Right ventricle myocardium superior (tissue), 1 donor: ENCODE measurements at places on chromosomes 5 and 9.

DNA sequence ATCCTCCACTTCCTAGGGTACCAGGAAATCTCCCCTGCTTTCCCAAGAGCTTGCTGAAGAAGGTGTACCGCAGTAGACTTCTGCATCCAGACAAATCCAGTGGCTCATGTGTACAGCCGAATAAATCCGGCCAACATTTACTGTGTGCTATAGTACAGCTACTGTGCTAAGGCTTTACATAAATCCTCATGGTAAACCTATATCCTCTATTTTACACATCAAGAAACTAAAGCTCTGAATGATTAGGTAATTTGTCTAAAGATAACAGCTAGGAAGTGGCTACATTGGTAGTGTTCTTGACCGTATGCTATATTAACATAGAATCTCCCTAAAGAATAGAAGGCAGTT is 511 bp upstream of the WDR41 start:
- no peak for DNase-seq

DNA sequence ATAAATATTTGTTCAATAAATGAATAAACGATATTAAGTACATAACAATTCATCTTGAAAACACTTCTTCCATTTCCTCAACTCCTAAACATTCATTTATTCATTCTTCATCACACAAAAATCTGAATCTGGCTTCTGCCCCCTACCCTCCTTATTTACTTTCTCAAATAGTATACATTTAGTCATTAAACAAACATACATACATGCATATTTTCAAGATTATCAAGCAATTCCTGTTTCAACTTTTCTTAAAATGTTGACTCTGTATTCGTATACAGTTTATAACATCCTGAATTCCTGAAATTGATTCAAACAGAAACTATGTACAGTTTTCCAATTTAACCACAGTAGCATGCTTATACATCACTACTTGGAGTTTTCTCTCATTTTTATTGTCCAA is 129.0 kb downstream of the MUSK start:
- no peak for DNase-seq

DNA sequence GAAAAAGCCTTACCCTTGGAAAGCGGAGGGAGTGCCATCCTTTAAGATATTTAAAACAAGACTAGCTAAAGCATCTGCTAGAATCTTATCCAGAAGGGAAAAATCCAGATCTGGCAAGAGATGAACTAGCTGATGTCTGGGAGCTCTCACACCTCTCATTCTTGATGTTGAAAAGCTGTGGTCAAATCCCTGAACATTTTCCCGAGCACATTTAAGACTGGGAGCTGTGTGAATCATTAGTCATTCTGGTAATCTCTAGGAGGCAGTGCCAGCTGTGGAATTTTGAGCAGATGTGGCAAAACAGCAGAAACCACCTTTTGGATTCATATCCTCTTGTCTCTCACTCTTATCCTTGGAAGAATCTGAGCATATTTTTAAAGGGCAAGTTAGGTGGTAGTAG is 218.0 kb downstream of the MAN2A1 start:
- no peak for DNase-seq

DNA sequence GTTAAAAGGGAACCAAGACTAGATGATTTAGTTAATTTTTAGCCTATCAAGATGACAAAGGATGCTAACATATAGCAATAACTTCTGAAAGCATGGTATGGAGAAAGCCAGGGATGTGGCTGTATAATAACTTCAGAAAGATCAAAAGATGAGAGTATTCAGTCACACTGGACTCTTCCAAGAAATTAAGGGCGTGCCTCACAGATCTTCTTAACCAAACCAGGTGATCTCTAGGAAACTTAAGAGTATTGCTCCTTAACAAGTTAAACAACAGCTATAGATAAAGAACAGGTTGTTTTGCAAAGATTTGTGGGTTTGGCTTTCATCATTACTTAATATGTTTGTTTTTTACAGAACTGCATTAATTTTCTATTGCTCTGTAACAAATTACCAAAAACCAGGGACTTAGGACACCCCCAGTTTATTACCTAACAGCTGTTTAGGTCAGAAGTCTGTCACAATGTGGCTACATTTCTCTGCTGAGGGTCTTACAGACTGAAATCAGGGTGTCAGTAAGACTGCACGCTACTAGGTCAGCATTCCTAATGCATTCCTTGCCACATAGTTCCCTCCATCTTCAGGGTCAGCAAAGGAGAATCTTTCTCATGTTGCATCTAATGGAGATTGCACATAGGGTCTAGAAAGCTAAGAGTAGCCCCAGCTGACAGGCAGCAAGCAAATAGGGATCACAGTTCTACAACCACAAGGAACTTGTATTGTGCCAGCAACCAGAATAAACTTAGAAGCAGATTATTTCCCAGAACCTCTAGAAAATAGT is 113.8 kb downstream of the WDR70 start:
- DNase-seq, result no peak

DNA sequence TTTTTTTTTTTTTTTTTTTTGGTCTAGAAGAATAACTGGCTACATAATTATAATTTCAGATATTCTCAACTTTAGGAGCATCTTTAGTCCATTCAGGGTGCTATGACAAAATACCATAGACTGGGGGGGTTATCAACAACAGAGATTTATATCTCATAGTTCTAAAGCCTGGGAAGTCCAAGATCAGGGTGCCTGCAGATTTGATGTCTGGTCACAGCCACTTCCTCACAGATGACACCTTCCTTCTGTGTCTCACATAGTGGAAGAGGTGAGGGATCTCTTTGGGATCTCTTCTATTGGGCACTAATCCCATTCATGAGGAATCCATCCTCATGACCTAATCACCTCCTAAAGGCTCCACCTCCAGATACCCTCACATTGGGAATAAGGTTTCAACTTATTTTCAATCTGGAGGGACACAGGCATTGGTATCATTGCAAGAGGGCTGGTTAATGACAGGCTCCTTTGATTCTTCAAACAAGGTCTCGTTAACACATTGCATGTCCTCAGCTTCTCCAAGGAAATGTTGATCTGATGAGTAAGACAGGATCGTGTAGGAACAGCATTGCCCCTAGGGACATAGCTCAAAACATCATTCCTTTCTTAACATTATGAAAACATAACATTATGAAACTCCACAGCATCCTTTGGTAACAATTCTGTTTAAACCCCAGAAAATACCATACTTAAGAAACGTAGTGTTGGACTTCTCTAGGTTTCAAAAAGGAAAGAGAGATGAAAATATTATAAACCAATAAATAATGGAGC is 372.4 kb downstream of the SEMA5A start:
- DNase-seq, result no peak

DNA sequence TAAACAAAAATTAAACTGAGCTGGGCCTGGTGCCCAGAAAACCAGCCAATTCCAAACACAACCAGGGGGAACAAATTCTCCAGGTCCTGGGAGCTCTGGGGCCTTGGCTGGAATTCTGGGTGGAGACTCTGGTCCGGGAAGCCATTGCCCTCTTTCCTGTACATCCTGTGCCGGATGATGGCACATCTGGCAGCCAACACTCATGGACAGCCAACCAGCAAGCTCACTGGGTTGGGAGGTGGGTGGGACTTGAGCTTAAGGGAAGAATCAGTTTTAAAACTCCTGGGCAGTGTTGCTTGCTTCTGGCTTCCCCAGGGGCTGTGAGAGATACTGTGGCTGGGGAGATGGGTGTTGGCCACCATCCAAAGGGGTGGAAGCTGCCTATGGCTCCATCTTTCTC is 56.1 kb downstream of the PCDH1 start:
- peak; percentile 53 for DNase-seq

DNA sequence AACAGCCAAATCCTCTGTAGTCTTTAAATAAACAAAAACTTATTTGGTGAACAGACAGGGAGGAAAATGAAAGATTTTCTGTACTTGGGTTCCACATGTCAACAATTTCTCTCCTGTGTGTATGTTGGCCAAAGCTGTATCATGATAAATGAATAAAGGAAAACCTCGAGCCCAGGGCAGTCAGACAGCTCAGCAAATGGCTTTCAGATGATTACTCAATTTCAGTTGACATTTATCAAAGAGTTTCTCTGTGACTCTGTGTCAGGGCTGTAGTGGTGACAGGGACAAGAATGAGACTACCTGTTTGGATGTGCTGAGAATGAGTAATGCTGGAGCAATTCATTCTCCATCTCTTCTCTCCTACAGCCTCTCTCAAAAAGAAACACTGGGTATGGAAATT is 45.7 kb upstream of the PTGS1 start:
- DNase-seq, result no peak

- DNase-seq, result peak; percentile 76
These were observed at the start of gene NIM1K for GRCh38 chr5:43191740-43192557. TSS of gene NIM1K (plus strand) at chr5:43192225. CDS start at chr5:43245776, 53,551 bp downstream.

- DNase-seq, result no peak
These were observed 19.8 kb downstream of the EXOSC2 start for GRCh38 chr9:130713286-130713960.

GRCh38 chr5:143188083-143188482 is 215.4 kb downstream of the NR3C1 start:
- DNase-seq, result no peak

GRCh38 chr5:31362529-31362900 is 169.0 kb downstream of the CDH6 start:
- DNase-seq, result no peak

- no peak for DNase-seq
These were observed 42.3 kb upstream of the ZSWIM6 start for GRCh38 chr5:61289669-61290306.

- no peak for DNase-seq
These were observed 24.7 kb downstream of the ERP44 start for GRCh38 chr9:100074093-100074492.

DNA sequence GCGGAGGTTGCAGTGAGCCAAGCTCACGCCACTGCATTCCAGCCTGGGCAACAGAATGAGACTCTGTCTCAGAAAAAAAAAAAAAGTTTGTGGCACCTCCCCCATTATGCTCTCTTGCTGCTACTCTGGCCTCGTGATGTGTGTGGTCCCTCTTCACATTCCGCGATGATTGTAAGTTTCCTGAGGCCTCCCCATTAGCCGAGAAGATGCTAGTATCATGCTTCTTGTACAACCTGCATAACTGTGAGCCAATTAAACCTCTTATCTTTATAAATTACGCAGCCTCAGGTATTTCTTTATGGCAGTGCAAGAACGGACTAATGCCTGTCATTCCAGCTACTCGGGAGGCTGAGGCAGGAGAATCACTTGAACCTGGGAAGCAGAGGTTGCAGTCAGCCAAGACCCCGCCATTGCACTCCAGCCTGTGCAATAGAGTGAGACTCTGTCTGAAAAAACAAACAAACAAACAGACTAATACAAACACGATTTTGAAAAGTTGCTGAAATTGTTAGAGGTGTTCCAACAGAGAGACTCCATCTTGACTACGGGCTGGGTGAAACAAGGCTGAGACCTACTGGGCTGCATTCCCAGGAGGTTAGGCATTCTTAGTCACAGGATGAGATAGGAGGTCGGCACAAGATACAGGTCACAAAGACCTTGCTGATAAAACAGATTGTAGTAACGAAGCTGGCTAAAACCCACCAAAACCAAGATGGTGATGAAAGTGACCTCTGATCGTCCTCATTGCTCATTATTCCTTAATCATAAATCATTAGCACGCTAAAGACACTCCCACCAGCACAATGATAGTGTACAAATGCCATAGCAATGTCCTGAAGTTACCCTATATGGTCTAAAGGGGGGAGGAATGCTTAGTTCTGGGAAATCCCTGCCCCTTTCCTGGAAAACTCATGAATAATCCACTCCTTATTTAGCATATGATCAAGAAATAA is 8.3 kb upstream of the AFF4 start:
- no peak for DNase-seq

DNA sequence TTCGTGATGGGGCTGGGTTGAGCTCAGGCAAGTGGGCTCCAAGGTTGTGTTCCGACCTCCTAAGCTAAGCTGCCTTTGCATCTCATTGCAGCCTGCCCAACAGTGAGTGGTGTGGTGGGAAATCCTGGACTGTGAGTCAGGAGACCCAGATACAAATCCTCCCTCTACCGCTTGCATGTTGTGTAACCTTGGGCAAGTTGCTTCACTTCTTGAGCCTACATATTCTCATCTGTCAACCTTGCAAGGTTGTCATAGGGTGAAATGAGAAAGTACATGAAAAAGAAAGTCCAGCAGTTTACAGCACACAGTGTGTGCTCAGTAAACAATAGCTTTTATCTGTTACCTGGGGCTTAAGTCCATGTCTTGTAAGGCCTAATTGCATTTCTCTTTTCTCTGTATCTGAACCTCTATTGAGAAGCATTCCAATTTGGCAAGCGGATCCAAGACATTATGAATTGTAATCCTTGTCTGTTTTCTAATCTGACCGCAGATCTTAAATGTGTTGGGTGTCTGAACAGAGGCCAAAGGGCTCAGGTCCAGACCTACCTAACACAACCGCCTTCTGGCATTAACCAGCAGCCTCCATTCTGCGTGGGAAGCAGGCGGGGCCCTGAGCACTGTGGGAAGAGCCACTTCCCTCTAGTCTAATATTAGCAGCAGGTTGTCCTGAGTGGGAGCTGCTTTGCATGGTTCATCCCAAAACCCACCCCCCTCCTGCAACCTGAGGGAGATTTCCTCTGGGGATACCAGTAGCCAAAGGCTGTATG is 1.8 kb upstream of the GALNT12 start:
- DNase-seq, result no peak

GRCh38 chr5:40655138-40655537 is 24.6 kb upstream of the PTGER4 start:
- no peak for DNase-seq

DNA sequence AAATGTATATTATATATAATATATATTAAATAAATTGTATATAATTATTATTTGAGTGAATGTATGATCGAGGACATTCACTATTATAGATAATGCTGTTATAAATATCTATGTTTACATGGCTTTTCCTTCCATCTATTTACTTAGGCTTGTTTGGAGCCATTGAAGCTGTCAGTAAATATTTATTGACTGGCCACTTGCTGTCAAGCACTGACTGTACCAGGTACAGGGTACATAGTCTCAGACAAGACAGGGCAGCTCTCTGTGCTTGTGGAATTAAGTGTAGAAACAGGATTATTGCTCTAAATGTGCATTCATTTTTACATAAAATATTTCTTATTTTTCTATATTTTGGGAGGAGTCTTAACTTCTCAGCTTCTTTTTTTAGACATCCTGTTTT is 16.4 kb downstream of the FAXDC2 start:
- DNase-seq, result no peak

DNA sequence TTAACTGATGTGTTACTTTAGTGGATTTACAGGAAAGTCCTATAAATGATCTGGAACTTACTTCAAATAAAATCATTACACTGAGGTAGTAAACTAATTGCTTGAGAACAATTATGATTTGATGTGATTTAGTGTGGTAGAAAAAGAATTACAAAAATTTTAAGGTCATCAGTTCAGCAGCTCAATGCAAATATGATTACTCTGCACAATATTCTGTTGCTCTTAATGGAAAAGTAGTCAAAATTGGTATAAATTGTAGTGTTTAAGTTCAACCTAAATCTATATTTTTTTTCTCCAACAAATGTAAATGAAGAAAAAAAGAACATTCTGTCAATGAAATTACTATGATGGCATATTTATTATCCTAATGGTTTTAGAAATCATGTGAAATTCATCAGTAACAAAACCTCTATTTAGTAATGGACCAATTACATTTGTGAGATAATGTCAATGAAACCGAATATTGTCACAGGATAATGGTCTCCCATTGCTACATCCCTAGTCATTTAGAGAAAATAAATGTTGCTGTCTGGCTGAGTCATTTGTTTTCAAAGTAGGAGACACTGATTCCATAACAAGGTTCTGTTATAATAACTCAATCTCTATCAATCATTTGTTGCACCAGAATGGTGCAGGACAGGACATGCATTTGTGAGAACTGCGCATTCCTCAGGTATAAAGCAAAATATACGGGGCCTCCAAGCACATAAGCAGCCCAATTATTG is 177.1 kb downstream of the NFIB start:
- DNase-seq, result no peak

- no peak for DNase-seq
These were observed 48.5 kb downstream of the MFAP3 start for GRCh38 chr5:154087260-154087659.
